ENCODE measurements at places on chromosomes 1 and 21.

DNA sequence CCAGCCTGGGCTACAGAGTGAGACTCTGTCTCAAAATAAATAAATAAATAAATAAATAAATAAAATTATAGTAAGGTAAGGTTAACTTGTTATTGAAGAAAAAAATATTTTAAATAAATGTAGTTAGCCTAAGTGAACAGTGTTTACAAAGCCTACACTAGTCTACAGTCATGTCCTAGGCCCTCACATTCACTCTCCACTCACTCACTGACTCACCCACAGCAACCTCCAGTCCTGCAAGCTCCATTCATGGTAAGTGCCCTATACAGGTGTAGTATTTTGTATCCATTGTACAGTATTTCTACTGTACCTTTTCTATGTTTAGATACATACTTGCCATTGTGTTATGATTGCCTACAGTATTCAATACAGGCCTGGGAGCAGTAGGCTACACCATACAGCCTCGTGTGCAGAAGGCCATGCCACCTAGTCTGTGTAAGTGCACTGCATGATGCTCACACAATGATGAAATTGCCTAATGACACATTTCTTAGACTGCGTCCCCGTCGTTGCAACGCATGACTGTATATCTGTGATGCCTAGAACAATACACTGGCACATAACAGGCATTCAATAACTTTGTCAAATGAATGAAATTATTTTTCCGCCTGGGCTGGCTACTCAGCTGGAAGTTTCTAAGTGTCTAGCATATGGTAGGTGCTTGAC lies 14.8 kb downstream of the KCNN3 start:
- no peaks in the 10 kb centered on the region for H3K27me3 ChIP-seq
- H3K4me3 ChIP-seq = no peak overlapping the region
- no peak for DNase-seq
- no peaks in the 10 kb centered on the region for H3K4me1 ChIP-seq
- H3K36me3 ChIP-seq = no peaks in the 10 kb centered on the region
- no peak overlapping the region for H3K27ac ChIP-seq

DNA sequence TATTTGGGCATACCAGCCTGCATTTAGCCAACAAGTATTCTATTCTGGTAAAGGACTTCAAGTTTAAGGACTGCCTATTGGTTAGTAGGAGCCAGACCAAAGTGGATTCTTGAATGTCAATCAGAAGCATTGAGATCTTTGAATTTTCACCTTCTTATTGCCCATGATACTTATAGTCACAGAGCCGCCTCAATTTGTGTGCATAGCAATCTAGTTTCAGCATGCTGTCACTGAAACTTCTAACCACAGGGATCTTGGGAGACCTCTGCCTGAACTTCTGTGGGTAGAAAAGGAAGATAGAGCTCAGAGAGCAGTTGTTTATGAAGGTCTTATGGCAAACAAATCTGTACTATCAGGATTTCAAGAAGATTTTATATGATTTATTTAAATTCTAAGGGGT lies 501.4 kb upstream of the USP24 start:
- H3K4me3 ChIP-seq = no peak overlapping the region
- H3K27me3 ChIP-seq = no peaks in the 10 kb centered on the region
- no peak for DNase-seq
- H3K4me1 ChIP-seq = peaks cover 19% of the 10 kb centered on the region
- H3K27ac ChIP-seq = no peak overlapping the region

DNA sequence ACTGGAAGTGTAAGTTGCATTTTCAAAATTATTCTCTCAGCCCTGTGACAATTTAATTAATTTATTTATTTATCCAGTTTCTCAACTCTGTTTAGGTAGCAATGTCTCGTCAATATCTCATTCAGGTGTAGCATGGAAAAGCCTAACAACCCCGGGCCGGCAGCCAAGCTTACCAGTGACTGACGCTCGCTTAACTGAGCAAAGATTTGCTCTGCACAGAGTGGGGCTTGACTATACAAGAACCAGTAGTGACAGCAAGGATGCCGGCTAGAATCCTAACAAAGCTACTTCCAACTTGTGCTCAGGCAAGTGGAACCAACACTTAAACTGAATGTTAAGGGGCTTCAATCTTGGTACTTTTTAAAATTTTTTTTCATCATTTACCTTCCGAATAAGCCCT lies 80.9 kb upstream of the ESRRG start:
- H3K4me3 ChIP-seq = no peak overlapping the region
- no peaks in the 10 kb centered on the region for H3K36me3 ChIP-seq
- H3K27ac ChIP-seq = no peak overlapping the region
- no peak for DNase-seq

- peak; percentile 53 for DNase-seq
- no peaks in the 10 kb centered on the region for H3K27me3 ChIP-seq
- H3K36me3 ChIP-seq = peaks cover 13% of the 10 kb centered on the region
Measured at GRCh38 chr1:116570358-116571214, at the start of gene CD58. Gene CD58 (minus strand): TSS chr1:116571026. CDS start chr1:116570972, 54 bp downstream.

DNA sequence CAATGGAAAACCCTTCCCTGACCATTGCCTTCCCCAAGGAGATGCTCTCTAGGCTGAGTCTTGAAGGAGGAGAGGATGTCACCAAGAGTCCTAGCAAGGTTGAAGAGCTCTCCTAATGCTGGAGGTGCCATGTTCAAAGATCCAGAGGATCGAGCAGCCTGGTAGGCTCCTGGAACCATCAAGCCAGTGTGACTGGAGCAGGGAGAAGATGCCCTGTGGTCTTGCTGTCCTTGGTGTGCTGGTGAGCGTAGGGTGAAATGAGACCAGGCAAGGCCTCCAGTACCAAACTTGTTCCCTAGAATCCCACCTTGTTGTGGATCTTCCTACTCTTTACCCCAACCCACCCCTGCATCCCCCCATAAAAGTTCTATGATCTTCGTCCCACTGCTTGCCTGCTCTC lies 46.6 kb upstream of the GALNT2 start:
- H3K27me3 ChIP-seq = no peaks in the 10 kb centered on the region
- no peaks in the 10 kb centered on the region for H3K36me3 ChIP-seq
- H3K4me3 ChIP-seq = no peak overlapping the region

DNA sequence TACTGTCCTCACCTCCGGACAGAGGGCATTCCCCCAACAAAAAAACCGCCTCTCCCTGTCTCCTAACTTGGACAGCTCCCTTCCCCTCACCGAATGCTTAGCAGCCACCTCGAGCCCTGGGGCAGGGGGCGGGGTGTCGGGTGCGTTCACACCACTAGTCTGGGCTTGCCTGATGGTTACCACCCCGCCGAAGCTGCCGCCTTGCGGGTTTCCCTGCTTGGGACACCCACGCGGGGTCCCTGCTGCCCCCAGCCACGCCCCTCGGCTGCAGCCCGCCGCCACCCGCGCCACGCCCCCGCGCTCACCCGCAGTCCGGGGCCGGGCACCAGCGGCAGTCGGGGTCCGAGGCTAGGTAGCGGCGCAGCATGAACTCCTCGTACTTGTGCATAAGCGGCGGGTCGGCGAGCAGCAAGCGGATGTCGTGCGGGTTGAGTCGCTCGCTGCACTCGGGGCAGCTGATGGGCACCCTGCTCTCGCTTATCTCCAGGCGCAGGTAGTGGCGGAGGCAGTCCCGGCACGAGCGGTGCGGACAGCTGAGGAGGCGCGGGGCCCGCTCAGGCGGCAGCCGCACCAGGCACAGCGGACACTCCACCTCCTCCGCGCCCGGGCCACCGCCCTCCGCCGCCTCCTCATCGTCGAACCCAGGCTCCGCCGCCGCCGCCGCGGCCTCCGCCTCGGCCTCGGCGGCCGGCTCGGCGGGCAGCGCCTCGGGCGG lies 706 bp downstream of the RNF19B start:
- H3K36me3 ChIP-seq = peaks cover under 1% of the 10 kb centered on the region
- no peak for DNase-seq
- peaks cover 8% of the 10 kb centered on the region for H3K4me1 ChIP-seq
- peak overlapping the region; percentile 99 for H3K27ac ChIP-seq
- no peaks in the 10 kb centered on the region for H3K27me3 ChIP-seq

DNA sequence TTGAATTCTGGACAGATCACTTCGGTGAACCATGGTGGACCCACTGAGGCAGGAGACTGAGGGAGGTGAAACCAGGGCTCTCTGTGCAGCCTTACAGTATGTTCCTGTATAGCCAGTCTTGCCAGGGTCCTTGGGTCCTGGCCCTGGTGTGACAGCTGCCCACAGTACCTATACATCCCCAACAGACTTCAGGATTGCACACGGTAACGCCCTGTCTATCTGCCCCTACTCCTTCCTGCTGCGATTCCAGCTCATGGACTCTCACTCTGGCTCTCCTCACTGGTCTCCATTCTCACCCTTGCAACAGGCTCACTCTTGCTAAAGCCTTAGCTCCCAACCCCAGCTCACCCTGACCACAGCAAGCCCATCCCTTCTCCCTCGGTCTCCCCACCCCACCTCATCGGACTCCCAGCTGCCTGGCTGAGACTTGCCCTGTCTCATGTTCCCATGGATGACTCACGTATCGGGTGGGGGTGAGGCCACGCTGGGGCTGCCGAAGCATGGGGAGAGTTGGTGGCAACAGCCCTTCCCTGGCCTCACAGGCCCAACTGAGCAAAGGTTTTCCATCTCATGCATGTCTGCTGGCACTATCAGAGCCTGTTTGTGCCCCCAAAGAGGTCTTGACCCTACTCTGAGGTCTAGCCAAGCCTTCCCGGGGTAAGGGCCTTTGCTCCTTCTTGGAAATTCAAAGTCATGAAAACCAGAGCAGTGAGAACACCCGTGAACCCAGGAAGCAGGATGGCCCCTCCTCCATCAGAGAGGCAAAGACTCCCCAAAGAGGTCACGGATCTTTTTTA lies 7.1 kb downstream of the PHLDA3 start:
- H3K27ac ChIP-seq = peak overlapping the region; percentile 98
- H3K4me3 ChIP-seq = no peak overlapping the region
- no peaks in the 10 kb centered on the region for H3K27me3 ChIP-seq
